CD4-positive, alpha-beta T cell treated with Interleukin-15 for 1 hour (primary cell): ENCODE measurements at places on chromosomes 6 and 20.

DNA sequence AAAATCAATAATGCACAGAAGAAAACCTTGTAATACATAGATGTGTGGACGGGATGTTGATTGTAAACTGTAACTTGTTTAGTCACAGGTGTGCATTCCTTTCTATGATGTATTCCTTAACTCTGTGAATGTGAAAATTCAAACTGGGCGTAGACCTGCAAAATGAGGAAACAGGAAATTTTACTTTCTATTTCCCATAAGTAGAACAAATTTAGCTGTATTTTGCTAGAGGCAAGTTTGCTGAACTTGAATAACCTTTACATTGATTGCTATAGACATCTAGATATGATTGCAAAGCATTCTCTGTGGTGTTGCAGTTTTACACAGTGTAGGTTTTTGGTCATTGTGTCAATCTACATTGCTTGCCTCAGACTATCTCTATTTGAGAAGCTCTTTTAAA lies 368.4 kb upstream of the MAN1A1 start:
- DNase-seq = no peak

DNA sequence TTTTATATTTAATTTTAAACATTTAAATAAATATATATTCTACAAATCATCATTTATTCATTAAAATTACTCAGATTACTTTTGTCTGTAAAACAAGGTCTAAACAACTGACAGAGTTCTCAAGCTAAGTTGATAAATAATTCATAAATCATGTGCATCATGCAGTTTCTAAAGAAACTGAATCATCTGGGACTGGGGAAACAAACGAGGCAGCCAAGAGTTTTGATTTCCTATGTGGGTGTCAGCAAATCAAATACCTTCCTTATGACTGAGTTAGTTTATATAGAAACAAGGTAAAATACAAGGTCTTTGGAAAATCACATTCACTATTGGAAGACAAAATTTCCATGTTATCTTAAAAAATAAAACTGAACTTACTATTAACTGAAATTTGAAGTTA lies 149.9 kb upstream of the BEND6 start:
- no peak for DNase-seq

GRCh38 chr6:322259-322930 lies 30.1 kb downstream of the DUSP22 start:
- no peak for DNase-seq

DNA sequence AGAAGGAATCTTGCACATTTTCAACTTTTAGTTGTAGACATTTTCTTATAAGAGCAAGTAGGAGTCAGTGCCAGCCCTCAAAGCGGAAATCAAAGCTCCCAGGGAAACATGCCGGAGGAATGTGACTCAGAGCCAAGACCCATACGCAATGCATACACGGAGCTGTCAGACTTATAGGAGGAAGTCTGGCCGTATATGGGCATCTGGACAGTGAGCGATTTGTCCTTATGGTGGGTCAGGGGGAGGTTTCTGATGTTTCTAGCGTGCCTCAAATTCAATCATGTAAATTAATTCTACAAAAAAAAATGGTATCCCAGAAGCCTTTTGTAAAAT lies 3.6 kb upstream of the CCN2 start:
- no peak for DNase-seq

GRCh38 chr6:1325461-1326309 lies 13.8 kb downstream of the FOXQ1 start:
- DNase-seq = no peak

- DNase-seq = no peak
These were observed 3.3 kb downstream of the ASCC3 start for GRCh38 chr6:100877851-100878250.

GRCh38 chr6:166025149-166025898 lies 142.3 kb downstream of the TBXT start:
- DNase-seq = no peak

- no peak for DNase-seq
These were observed 226.3 kb upstream of the RGS17 start for GRCh38 chr6:153357391-153357790.

GRCh38 chr6:130831607-130832006 lies 4.4 kb downstream of the SMLR1 start:
- no peak for DNase-seq

DNA sequence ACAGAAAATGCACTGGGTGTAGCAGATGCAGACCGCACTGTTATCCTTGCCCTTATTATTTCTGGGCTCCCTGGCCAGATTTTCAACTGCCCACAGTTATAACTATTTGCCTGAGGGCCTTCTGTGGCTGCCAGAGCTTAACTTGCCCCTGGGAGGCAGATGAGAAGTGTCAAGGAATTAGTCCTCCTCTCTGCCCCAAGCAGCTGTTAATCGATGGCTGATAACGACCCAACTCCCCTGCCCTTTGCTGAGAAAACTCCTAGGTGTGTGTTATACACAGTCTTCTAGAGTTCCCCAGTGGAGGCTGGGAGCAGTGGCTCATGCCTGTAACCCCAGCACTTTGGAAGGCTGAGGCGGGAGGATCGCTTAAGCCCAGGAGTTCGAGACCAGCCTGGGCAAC lies 44.4 kb upstream of the SHLD1 start:
- DNase-seq = no peak

DNA sequence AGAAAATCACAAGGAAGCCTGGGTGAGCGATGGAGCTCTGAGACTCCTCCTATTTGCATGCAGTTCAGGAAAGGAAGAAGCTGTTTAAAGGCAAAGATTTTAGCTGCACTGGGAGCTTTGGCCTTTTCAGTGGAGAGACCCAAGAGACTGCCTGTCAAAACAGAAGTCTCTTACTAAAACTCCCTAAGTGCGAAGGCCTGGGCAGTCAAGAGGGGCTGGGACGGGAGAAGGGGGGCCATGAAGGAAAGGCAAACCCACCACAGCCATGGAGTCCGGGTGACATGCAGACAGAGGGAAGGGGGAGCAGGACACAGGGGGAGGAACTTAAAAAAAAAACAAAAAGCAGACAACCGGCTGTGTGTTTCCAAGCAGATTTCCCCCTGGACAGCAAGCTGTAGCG lies 537.6 kb upstream of the NOX3 start:
- DNase-seq = no peak

- no peak for DNase-seq
These were observed 20.7 kb downstream of the C6orf15 start for GRCh38 chr6:31091680-31092079.

- peak; percentile 68 for DNase-seq
These were observed 2.1 kb upstream of the RBM38 start for GRCh38 chr20:57388953-57389694.

DNA sequence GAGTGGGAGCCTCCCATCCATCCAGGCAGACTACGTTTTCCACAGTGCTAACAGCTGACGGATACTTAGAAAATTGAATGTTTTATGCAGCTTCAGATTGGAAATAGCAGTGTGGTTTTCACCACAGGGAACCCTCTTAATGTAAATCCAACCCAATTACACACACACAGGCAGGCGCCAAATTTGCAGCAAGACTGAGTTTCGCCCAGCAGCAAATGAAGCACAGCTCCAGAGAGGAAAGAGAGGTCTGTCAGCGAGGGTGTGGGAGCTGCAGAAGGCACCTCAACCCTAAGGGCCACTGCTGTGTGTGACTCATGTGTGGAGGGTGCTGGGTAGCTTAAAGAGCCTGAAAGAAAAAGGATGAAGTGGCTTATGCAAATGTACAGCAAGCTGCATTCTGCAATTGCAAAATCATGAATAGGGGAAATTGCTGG lies 365.7 kb downstream of the MAFB start:
- peak; percentile 76 for DNase-seq

DNA sequence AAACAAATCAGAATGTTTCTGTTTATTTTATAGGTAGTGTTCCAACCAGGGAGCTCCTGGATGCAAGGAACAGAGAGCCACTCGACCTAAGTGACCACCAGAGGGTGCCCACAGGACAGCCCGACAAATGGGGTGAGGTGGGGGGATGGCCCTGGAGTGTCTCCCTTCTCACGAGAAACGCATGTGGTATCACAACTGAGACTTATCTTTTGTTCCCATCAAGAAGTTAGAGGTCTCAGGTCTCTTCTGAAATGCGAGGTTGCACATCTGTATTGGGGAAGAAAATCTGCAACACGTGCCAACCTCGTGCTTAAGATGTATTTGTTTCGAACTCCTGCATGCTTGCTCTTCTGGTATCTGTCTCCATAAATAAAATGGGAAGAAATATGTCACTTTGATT lies 104.0 kb downstream of the ISM1 start:
- no peak for DNase-seq

DNA sequence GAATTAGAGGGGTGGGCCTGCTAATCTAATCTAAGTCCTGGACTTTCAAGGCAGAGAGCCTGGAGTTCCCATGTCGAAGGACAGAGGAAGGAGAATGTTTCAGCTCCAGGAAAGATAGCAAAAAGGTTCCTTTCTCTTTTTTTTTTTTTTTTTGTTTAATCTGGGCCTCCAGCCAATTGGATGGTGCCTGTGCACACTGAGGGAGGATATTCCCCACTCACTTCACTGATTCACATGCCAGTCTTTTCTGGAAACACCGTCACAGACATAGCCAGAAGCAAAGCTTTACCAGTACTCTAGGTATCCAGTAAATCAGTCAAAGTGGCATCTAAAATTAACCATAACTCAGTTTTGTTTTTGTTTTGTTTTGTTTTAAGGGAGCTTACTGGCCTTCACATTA lies 721.1 kb downstream of the TENT5A start:
- DNase-seq = no peak

- DNase-seq = peak; percentile 37
These were observed 60.4 kb upstream of the SNX9 start for GRCh38 chr6:157762636-157763035.

DNA sequence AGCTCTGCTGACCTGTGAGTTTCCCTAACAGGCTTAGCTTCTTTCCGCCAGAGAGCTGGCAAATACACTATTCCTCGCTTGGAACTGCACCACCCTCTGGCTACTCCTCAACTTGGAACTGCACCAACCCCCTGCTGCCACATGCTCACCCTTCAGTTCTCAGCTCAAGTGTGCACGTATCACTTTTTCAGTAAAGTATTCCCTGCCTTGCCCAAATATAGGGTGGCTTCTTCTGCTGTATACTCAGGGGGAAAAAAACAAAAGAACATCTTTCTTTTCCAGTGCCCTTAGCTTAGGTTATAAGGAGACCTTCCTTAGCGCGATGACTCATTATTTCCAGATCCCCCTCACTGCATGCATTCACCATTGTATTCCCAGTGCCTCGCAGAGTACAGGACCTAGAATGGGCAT lies 21.2 kb downstream of the GNAS-AS1 start:
- DNase-seq = no peak

DNA sequence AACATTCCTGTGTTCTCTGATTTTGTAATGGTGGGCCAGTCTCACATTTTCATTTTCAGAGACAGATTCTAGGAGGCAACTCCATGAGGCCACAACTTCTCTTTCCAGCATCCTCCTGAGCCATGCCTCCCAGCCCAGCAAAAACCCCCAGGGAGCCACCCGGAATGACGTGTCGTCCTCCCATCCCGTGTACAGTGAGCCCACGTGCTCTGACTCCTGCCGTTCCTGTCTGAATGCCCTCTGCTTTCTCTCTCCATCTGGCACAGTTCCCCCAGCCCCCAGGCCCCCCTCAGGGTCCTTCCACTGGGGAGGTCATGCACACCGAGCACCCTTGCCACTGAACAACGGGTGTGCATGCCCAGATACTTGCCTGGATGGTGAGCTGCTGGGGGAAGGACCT lies 38.0 kb downstream of the C20orf203 start:
- DNase-seq = no peak

- peak; percentile 59 for DNase-seq
These were observed 78.0 kb downstream of the PTPN1 start for GRCh38 chr20:50588034-50588736.

DNA sequence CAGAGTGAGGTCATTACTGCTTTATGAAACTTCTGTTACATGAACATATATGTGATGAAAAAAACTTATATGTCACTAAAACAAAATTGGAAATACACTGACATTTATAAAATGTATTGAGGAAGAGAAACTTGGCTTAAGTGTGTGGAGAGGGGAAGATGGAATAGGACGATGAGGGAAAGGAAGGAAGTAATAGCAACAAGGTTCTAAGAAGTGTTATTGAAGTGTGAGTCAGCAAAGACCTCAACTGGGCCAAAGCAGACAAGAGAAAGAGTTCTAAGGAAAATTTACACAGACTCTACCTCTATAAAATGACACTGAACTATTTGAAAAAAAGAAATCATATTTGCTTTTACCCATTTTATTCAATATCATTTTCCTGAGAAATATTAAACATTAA lies 38.3 kb downstream of the SNX3 start:
- no peak for DNase-seq

- no peak for DNase-seq
These were observed 121.5 kb upstream of the MCHR2 start for GRCh38 chr6:100115407-100116101.

DNA sequence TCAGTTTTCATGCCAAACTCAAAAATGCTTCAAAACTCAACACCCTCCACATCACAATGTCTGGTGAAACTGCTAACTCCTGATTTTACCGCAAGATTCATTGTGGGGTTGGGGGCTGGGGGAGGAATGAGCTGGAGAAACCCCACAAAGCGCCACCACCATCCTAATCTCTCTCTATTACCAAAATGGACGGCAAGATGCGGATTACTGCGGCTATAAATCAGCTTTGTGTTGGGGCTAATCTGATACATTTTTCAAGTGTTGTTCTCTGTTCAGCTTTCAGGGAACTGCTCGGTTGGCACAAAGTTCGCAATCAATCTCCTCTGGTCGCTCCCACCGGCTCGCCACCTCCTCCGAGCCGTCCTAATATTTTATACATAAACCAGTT lies 83.7 kb downstream of the TMEM242 start:
- no peak for DNase-seq

DNA sequence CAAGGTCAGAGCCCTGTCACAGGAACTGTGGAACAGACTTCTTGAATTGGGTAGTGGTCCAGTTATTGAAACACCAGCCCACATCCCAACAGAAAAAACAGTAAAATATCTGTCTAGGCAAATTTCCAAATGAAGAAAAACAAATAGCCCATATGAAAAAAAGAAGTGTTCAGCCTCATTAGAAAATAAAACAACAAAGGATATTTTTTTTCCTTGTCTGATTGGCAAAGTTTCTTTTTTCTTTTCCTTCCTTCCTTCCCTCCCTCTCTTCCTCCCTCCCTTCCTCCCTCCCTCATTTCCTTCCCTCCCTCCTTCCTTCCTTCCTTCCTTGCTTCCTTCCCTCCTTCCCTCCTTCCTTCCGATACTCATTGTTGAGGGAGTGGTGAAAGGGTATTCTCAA lies 20.6 kb upstream of the RIMS4 start:
- no peak for DNase-seq
